ENCODE measurements at places on chromosomes 12 and 14. TPM values are rescaled to one million over a fixed set of nuclear protein-coding genes. Genes with fewer than 3 reads are reported as not detected.
A peak's percentile ranks its signal among the peaks of the same experiment; 100 is the strongest.

Gene ARHGEF25
- total RNA-seq, result 18.4 TPM

Gene TMTC2
- total RNA-seq, result 7.2 TPM

Gene HOXC13
- total RNA-seq, result not detected

GRCh38 chr12:127165567-127166392 is 1101.2 kb upstream of the TMEM132C start:
- H3K4me1 ChIP-seq, result no peaks in the 10 kb centered on the region
- H3K4me3 ChIP-seq, result peak overlapping the region; percentile 50

GRCh38 chr12:124816295-124816854 is 47.3 kb downstream of the SCARB1 start:
- peaks cover 20% of the 10 kb centered on the region for H3K36me3 ChIP-seq
- no peak for DNase-seq
- H3K27me3 ChIP-seq, result no peaks in the 10 kb centered on the region
- no peak overlapping the region for H3K27ac ChIP-seq
- H3K4me3 ChIP-seq, result no peak overlapping the region
- peaks cover 9% of the 10 kb centered on the region for H3K4me1 ChIP-seq

- H3K4me1 ChIP-seq, result no peaks in the 10 kb centered on the region
- H3K27me3 ChIP-seq, result no peaks in the 10 kb centered on the region
- no peak overlapping the region for H3K27ac ChIP-seq
Observed at GRCh38 chr12:29149691-29150281, 708 bp downstream of the FAR2 start.

GRCh38 chr14:51959928-51960327 is 29.4 kb upstream of the RTRAF start:
- H3K4me3 ChIP-seq, result no peak overlapping the region
- peaks cover 42% of the 10 kb centered on the region for H3K36me3 ChIP-seq
- no peaks in the 10 kb centered on the region for H3K27me3 ChIP-seq

GRCh38 chr12:117842630-117843029 is 126.2 kb downstream of the KSR2 start:
- H3K4me1 ChIP-seq, result no peaks in the 10 kb centered on the region
- no peaks in the 10 kb centered on the region for H3K27me3 ChIP-seq
- H3K27ac ChIP-seq, result no peak overlapping the region
- peak; percentile 80 for DNase-seq
- no peaks in the 10 kb centered on the region for H3K36me3 ChIP-seq

- no peaks in the 10 kb centered on the region for H3K36me3 ChIP-seq
- no peaks in the 10 kb centered on the region for H3K4me1 ChIP-seq
- DNase-seq, result no peak
- H3K27me3 ChIP-seq, result no peaks in the 10 kb centered on the region
- H3K27ac ChIP-seq, result no peak overlapping the region
- H3K4me3 ChIP-seq, result no peak overlapping the region
Observed at GRCh38 chr14:74546416-74546815, 52.9 kb downstream of the ISCA2 start.

DNA sequence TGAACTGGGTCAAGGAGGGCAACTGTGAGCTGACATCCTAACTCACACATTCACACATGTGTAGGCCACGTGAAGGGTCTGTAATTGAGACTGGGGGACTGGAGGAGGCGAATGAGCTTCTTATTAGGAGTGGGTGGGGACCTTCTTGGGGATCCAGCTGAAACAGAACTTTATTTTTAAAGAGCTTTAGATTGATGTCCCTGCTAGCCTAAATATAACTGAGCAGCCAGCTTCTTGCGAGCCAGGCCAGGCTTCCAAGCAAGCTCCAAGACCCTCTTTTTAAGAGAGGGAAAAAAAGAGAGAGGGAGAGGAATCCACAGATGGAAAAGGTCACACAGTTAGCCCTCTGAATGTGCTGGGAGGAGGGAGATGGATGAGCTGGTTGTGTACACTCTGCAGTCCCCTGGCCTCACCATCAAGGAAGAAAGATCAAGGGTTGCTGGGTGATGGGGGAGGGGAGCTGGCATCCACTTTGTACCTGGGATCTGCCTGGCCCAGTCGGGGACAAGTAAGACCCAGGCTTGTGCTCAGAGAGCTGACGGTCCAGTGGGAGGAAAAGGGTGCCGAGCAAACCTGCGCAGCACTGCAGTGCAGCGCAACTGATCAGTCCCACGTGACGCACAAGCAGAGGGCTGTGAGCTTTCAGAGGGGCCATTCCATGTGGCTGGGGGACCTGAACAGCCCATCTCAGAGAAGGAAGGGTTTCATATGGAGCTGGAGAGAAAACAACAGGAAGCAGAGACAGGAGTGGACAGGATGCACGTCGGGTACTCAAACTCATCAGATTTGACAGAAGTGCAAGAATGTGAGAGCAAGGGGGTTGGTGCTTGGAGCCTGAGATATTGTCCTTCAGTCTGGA is 154.5 kb downstream of the ZFP36L1 start:
- no peak overlapping the region for H3K4me3 ChIP-seq
- H3K4me1 ChIP-seq, result no peaks in the 10 kb centered on the region
- no peaks in the 10 kb centered on the region for H3K36me3 ChIP-seq

- no peaks in the 10 kb centered on the region for H3K27me3 ChIP-seq
- H3K36me3 ChIP-seq, result no peaks in the 10 kb centered on the region
- no peak overlapping the region for H3K4me3 ChIP-seq
- DNase-seq, result peak; percentile 66
Observed at GRCh38 chr12:26037615-26038220, 79.2 kb downstream of the RASSF8 start.

- H3K27ac ChIP-seq, result no peak overlapping the region
- H3K4me1 ChIP-seq, result no peaks in the 10 kb centered on the region
- no peak for DNase-seq
- no peaks in the 10 kb centered on the region for H3K27me3 ChIP-seq
Observed at GRCh38 chr14:73715707-73716106, 1.5 kb upstream of the PNMA1 start.

All from endodermal cell (in vitro differentiated cells).